Left ventricle myocardium inferior (tissue), 1 donor: ENCODE measurements at places on chromosomes 11 and 22. TPM values are rescaled to one million over a fixed set of nuclear protein-coding genes. Genes with fewer than 3 reads are reported as not detected.
A peak's percentile ranks its signal among the peaks of the same experiment; 100 is the strongest.

CHST1 gene
- 2.9 TPM for total RNA-seq

FOLR1 gene
- 0.49 TPM for total RNA-seq

ME3 gene
- total RNA-seq: 33.4 TPM

LRRC56 gene
- 0.25 TPM for total RNA-seq

LAMTOR1 gene
- total RNA-seq: 82.0 TPM

DNA sequence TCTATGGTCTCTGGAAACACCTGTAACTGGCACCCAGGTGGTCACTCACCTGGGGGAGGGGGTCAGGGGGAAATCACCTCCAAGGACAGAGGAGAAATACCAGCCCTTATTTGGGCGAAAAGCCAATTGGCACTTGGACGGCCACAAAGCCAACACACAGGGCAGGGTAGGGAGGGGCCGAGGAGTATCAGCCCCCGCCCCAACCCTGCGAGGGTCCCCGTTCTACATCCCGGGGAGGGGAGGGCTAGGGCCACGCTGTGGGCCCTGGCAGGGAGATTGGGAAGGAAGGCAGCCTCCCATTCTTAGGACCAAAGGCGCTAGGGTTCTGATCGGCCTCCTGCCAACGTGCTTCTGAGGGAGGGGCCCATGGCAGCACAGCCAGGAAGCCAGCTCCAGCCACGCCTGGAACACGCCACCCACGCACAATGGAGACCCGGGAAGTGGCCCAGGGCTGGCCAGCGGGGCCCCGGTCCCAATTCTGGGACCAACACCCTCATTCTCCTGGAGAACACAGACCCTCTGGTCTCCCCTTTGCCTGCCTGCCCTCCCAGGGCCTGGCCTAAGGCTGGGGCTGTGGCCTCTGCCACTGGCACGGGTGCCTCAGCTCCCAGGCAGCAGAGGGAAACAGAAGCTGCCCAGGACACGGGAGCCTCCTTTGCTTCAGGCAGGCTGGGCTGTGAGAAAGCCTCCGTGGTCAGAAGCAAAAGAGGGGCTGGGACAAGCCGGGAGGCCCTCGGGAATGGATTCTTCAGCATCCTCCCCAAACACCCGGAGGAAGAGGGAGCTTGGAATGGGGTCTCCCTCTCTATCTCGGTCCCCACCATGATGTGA is 7.4 kb downstream of the CBX6 start:
- no peaks in the 10 kb centered on the region for H3K27me3 ChIP-seq
- H3K27ac ChIP-seq: peak overlapping the region; percentile 84
- DNase-seq: peak; percentile 62

GRCh38 chr11:44885919-44886789 is 64.5 kb downstream of the TP53I11 start:
- no peak overlapping the region for H3K27ac ChIP-seq
- H3K4me1 ChIP-seq: peaks cover 49% of the 10 kb centered on the region
- H3K4me3 ChIP-seq: no peak overlapping the region
- H3K36me3 ChIP-seq: no peaks in the 10 kb centered on the region
- H3K27me3 ChIP-seq: no peaks in the 10 kb centered on the region

GRCh38 chr11:106092446-106092845 is 15.0 kb downstream of the AASDHPPT start:
- DNase-seq: no peak
- no peak overlapping the region for H3K4me3 ChIP-seq

DNA sequence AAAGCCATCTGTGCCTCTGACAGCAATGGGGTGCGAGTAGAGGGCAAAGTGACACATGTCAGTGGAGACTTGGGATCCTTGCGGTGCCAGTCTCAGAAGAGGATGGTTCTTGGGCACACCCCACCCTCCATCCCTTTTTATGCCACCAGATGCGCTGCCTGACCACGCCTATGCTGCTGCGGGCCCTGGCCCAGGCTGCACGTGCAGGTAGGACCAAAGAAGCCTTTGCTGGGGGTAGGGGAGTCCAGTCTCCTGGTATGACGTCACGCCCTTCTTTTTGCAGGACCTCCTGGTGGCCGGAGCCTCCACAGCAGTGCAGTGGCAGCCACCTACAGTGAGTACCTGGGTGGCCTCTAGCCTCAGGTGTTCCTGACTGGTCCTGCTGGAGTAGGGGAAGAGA is 1.5 kb downstream of the NDUFS8 start:
- peaks cover 38% of the 10 kb centered on the region for H3K36me3 ChIP-seq
- no peaks in the 10 kb centered on the region for H3K27me3 ChIP-seq
- H3K4me3 ChIP-seq: peak overlapping the region; percentile 89
- no peak for DNase-seq
- H3K4me1 ChIP-seq: peaks cover 71% of the 10 kb centered on the region
- peak overlapping the region; percentile 94 for H3K27ac ChIP-seq

GRCh38 chr11:13134066-13134465 is 125.0 kb downstream of the RASSF10 start:
- H3K27ac ChIP-seq: no peak overlapping the region
- H3K36me3 ChIP-seq: no peaks in the 10 kb centered on the region
- no peak for DNase-seq
- no peak overlapping the region for H3K4me3 ChIP-seq
- H3K27me3 ChIP-seq: peaks cover 7% of the 10 kb centered on the region

DNA sequence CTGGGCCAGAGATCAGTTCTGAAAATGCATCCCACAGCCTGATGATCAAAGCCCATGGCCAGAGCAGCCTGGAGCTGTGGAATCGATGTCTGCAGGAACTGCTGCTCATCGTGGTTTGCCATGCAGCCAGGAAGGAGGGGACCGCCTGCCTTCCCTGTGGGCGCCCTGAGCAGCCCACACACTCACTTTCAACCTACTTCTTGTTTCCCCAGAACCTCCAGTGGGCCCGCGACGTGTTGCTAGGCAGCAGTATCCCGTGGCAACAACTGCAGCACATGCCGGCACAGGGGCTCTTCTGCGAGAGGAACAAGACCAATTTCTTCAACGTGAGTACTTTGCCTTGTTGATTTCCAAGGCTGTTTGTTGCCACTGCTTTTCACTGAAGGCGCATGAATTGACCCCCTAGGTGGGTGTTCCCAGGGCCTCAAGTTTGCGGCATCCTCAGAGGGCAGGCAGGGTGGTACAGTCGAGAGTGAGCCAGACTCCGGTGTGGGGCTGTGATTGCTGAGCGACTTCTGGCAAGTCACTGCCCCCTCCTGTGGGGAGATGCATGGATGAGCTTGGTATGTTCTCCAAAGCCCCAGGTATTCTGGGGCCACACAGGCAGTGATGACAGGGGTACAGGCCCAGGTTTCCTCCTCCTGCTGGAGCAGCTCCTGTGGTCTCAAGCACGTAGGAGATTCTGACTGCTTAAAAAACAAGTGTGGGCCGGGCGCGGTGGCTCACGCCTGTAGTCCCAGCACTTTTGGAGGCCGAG is 47.0 kb upstream of the SUSD2 start:
- no peak overlapping the region for H3K4me3 ChIP-seq
- no peaks in the 10 kb centered on the region for H3K27me3 ChIP-seq
- peak; percentile 36 for DNase-seq
- no peak overlapping the region for H3K27ac ChIP-seq
- peaks cover 33% of the 10 kb centered on the region for H3K4me1 ChIP-seq
- peaks cover 43% of the 10 kb centered on the region for H3K36me3 ChIP-seq

DNA sequence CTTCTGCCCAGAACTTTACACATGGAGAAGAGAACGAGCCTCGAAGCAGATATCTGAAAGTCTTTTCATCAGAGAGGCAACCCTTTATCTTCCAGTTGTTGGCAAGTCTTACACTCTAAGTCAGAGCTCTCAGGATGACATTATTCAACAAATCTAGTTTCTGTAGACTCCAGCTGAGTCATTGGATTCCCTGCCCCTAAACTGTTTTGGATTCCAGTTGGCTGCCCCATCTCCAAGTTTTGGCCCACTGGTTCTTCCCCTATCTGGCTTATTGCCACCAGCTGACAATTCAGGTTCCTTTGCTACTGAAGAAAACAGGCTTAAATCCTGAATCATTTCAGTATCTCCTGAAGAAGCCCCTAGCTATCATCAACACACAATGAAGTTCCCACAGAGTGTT is 14.2 kb downstream of the SAAL1 start:
- no peaks in the 10 kb centered on the region for H3K27me3 ChIP-seq
- no peaks in the 10 kb centered on the region for H3K4me1 ChIP-seq
- no peak overlapping the region for H3K4me3 ChIP-seq
- H3K36me3 ChIP-seq: peaks cover 80% of the 10 kb centered on the region

GRCh38 chr11:27973851-27974536 is 134.0 kb downstream of the KIF18A start:
- H3K36me3 ChIP-seq: no peaks in the 10 kb centered on the region
- no peaks in the 10 kb centered on the region for H3K27me3 ChIP-seq
- no peaks in the 10 kb centered on the region for H3K4me1 ChIP-seq
- no peak for DNase-seq
- no peak overlapping the region for H3K27ac ChIP-seq
- no peak overlapping the region for H3K4me3 ChIP-seq

DNA sequence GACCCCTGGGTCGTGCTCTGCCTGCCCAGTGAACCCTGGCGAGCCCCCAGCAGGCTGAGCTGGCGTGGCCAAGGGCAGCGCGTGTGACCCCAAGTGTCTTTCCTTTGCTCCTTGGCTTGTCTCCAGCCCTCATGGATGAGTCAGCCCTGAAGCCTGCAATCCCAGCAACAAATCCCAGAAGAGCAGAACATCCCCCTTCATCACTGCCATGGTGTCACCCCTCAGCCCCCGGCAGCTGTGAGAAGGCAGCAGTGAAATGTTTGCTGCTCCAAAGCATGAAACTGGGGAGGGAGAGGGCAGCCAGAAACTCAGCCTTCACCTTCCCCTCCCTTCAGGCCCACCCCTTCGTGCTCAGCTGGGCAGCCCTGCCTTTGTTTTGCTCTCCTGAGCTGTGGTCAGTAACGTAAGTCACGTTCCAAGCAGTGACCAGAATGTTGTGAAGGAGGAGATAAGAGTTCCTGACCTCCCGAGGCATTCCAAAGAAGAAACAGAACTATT is 29.8 kb downstream of the ADAMTS15 start:
- H3K27ac ChIP-seq: peak overlapping the region; percentile 88
- H3K4me1 ChIP-seq: peaks cover 84% of the 10 kb centered on the region
- peak; percentile 78 for DNase-seq
- H3K36me3 ChIP-seq: peaks cover 23% of the 10 kb centered on the region
